ENCODE measurements at places on chromosomes 11 and 22.

DNA sequence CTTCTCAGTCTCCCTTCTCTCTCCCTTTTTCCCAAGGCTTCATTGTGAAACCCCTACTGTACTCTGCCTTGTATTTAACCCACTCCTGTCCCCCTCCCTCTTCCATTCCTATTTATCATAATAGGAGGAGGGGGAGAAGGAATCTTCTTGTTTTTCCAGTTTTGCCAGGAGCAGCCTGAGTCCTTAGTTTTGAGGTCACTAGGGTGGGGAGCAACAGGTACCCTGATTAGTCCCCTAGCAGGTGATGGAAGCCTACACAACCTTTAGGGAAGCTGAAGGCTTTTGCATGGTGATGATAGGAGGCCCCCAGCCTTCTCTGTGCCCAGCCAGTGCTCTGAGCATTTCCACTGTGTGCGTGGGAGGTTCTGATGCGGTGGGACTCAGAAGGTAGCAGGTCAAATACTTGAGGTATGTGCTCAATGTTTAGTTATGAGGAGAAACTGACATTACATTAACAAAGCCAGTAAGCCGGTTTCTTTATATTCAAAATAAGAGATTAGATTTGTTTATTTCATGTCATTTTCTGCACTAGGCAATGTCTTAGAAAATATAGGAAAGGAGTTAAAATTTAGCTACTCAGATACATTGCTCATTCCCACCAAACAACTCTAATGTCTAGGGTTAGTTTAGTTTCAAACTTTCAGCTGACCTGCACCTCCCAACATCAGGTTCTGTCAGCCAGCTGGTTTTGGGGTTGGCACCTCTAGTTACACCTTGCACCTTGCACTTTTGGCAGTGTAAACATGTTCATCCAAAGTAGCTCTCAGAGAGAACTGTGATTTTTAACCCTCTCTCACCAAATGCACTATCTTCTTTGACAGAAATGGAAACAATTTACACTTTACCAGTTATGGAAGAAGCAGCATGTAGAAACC lies 26.0 kb downstream of the PARVA start:
- DNase-seq, result no peak

DNA sequence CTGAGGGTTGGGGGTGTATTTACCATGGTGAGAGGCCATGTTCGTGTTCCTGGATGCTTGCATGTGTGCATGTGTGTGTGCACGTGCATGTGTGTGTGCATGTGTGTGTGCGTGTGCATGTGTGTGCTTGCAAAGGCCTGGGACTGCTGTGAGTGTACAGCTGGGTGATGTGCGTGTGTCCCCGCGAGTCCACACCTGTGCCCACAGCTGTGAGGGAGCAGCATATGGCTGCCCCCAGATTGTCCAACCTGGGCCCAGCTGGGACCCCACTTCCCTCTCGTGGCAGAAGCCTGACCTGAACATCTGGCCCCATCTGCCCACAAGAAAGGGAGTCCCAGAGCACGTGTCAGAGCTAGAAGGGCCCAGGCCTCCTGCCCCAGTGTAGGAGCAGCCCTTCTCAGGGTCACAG lies 8.4 kb upstream of the CD248 start:
- DNase-seq, result no peak

- no peak for DNase-seq
Observed at GRCh38 chr11:120751550-120751949, 240.0 kb downstream of the GRIK4 start.

- peak; percentile 14 for DNase-seq
Observed at GRCh38 chr11:6705905-6706535, 22.9 kb upstream of the MRPL17 start.

DNA sequence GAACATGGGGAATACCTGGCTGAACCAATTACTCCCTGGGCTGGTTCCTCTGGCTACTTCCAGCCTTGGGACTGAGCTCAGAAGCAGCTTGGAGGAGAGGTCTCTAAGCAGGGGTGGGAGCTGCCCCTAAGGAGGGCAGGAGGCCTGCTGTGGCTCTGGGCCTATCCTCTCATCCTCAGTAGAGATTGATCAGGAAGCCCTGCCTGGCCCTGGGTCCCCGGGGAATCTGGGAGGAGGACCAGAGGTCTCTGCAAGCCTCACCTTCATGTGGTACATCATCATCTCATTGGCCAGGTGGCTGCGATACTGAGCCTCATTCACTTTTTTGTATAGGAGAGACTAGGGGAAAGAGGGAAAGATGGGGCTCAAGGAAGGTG lies 91.1 kb downstream of the PDE2A start:
- no peak for DNase-seq

- no peak for DNase-seq
Observed at GRCh38 chr11:125368757-125369156, 127.3 kb downstream of the FEZ1 start.

DNA sequence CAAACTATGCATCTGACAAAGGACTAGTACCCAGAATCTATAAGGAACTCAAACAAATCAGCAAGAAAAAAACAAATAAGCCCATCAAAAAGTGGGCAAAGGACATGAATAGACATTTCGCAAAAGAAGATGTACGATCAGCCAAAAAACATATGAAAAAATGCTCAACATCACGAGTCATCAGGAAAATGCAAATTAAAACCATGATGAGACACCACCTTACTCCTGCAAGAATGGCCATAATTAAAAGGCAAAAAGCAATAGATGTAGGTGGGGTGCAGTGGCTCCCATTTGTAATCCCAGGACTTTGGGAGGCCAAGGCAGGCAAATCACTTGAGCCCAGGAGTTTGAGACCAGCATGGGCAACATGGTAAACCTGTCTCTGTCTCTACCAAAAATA lies 10.4 kb upstream of the OR10V1 start:
- no peak for DNase-seq

GRCh38 chr11:67354075-67355022 lies 1.0 kb upstream of the POLD4 start:
- no peak for DNase-seq

DNA sequence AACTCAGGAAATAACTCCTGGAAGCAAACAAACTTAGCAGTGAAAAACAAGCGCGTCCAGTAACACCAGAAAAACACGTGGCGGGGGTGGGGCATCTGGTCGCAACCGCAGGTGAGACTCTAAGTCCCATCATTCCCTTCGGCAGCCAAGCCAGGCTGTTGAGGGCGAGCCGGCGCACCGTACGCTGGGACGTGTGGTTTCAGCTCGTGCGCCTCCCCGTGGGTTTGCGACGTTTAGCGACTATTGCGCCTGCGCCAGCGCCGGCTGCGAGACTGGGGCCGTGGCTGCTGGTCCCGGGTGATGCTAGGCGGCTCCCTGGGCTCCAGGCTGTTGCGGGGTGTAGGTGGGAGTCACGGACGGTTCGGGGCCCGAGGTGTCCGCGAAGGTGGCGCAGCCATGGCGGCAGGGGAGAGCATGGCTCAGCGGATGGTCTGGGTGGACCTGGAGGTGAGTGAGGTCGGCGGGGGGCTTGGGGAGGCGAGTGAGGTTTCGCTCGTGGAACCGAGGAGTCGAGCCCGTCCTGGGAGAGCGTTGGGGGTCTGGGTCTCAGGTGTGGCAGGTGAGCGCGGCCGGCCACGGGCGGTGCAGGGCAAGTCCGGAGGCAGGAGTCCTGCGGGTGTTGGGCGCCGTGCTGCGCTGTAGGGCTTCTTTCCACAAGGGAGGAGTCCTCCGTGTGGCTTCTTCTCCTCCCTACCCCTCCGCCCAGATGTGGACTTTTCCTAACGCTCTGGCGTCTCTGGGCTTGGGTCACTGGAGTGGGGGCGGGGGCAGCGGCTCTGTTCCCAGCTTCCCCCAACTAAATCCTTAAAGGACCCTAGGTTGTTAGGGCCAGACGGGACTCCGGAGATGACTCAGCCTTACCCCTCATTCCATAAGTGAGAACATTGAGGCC lies at the start of gene REXO2:
Gene REXO2, plus strand, starts transcription at position 239 of the 892 bp plus-strand sequence. Its CDS starts 62 bp downstream, at position 301.
- peak; percentile 83 for DNase-seq

- DNase-seq, result no peak
Observed at GRCh38 chr11:132234878-132235277, 864.5 kb downstream of the NTM start.

GRCh38 chr11:63490551-63491239 lies at the start of gene PLAAT5:
Gene PLAAT5, minus strand, starts transcription at chr11:63491167. Its CDS starts 133 bp downstream, at chr11:63491034.
- DNase-seq, result no peak

DNA sequence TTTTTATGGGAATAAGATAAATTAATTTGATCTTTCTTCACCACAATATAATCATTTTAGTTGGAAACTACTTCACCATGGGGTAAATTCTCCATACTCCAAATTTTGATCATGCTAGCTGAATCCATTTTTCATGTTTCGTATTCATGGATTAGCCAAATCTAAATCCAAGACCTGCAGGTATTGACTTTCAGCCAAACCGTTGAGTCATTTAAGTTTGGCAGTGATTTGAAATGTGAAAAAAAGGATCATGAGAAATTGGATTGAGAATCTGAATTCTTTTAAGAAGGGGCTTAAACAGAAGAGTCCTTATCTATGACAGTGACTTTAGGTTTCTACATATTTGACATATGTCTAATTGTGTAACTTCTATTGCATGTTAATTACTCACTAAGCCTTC lies 5.3 kb downstream of the GAS2 start:
- DNase-seq, result no peak

DNA sequence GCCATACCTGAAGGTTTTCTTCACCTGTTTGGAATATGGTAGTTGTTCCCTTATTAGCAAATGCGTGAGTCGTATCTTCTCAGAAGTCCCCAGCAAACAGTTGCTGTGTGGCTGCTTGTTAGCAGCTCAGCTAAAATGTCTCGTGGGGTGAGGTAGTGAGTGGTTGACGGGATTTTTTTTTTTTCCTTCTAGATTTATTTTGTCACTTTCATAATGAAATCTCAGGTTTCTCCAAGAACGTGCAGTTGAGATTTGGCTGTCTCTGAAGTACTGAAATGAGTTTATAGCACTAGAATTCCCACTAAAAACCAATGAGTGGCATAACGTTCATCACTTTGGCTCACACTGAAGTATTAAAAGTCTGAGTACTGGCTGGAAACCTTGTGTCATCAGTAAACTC lies 16.8 kb downstream of the RCN1 start:
- no peak for DNase-seq

DNA sequence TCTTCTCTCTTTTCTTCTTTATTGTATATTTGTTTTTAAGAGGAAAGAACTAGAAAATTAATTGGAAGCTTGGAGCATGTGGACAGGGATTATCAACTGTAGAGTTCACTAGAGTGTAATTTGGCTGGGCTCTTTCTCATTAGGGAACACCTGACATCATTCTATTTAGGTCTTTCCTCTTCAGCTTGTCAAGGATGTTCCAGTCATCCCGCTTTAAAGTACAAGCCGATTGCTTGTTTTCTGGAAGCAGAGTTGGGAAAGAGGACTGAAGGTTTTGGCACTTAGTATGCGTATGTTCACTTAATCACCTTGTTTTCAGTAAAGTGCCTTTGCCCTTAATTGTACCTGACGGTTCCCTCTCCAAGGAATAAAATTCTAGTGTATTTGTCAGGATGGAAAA lies 111.6 kb downstream of the WNT11 start:
- no peak for DNase-seq

Measured in amygdala (tissue), 56 donors.